Activated CD4-positive, alpha-beta T cell treated with anti-CD3 and anti-CD28 coated beads, Interleukin-2, amount 50 U/mL, for 4 hours (primary cell): ENCODE measurements at places on chromosomes 16 and 17.

- no peak for DNase-seq
Measured at GRCh38 chr16:71995038-71995437, 5.2 kb downstream of the PKD1L3 start.

DNA sequence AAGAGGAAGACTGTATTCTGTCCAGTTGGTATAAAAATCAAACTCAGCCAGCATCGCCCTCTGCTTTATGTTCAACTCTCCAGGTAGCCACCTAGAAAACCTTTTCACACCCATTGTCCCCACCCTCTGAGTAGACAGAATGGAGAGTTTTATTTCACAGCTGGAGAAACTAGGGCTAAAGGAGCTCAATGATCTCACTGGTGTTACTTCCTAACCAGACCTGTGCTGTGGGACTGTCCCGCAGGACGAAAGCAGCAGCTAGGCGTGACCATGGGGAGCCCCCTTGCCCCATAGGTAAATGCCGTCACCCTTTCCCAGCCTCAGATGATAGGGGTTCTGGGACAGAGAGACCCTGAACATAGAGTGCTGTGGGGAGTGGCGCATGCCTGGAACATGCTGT, 67.7 kb downstream of the CYLD start:
- DNase-seq = no peak

DNA sequence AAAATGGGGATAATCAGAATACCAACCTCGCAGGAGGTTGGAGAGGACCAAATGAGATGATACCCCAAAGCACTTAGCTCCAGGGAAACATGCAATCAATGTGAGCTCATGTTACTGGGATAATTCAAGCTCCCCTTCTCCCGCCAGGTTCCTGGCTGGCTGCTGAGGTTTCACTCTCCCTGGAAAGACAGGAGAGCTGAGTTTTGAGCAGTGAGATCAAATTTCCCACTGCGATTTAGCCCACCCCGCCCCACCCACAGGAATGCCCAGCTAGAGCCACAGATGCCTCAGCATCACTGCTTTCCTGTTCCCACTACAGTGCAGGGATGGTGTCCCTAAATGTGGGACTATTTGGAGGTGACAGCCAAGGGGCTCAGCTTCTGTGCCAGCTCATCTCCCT, 56.7 kb downstream of the ZNF423 start:
- no peak for DNase-seq

DNA sequence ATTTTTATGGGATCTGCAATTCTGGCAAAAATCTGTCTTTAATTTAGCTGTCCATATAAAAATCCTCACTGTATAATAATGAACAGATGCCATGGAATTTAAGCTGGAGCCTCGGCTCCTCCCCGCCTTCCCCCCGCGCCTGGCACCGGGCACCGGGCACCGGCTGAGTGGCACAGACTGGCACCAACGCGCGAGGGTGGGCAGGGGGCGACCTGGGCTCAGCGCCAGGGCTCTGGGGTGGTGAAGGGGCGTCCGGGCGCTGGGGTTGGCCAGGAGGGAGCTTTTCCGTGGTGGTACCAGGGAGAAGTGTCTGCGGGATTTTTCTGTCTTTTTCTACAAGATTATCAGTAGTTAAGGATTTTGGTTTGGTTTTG, 9.1 kb downstream of the NEUROD2 start:
- no peak for DNase-seq

- no peak for DNase-seq
Measured at GRCh38 chr16:11094857-11095565, 150.6 kb downstream of the CLEC16A start.

DNA sequence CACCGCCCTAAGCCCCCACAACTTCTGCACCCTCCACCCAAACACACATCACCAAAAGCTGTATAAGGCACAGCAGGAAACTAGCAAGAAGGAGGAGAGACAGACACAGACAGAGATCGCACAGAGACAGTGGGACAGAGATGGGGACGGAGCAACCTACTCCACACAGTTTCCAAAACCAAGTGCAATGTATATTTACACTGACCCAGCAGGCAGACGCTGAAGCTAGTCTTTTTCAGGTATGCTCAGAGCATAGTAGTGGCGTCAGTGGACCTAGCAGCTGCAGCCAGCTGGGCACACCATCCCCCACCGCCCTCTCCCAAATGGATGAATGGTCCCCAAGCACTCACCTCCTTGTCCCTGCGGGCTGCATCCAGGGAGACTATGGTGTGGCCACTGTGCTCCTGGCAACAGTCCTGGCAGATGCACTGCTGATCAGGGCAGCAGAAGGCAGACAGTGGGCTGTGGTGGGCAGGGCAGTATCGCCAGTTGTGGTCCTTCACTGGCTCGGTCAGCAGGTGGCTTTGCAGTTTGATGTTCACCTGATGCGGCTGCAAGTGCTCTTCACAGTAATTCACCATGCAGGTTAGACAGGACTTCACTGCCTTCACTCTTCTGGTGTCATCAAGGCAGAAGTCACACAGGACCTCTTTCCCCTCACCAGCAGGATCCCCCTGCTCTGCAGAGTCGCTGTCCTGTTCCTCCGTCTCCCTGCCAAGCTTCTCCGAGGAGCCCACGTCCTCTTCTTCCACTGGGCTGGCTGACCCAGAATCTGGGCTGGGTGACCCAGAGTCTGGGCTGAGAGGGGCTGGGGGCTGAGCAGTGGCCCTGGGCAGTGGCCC, 31.5 kb upstream of the FBXW10B start:
- no peak for DNase-seq

- DNase-seq = no peak
Measured at GRCh38 chr17:51455931-51456330, 195.6 kb downstream of the UTP18 start.

DNA sequence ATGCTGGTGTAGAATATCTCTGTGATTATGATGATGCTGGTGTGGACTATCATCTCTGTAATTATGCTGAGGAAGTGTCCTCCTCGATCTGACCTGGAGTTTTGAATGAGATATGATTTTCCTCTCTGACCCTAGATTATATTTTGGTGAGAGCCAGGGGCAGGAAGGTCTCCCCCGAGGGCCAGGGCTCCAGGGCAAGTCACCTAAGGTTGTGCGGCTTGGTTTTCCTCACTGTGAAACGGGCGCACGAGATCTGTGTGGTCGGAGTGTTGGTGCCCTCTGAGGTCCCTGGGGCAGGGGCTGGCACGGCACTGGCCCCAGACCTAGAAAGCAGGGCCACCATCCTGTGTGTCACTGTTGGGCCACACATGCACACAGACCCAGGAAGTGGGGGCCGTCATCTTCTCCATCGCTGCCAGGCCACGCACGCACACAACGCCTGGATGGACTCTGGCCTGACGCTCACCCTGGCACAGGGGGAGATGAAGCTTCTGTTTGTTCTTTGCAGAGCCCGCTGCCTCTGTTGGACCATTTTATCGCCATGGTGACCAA, 67.7 kb upstream of the ZNF469 start:
- no peak for DNase-seq

- DNase-seq = no peak
Measured at GRCh38 chr17:10633738-10634379, 23.2 kb downstream of the MYH3 start.
